Stimulated activated CD4-positive, alpha-beta T cell treated with anti-CD3 and anti-CD28 coated beads, Interleukin-15, amount 100 ng/mL, for 1 hour (primary cell): ENCODE measurements at places on chromosomes 4 and X.

DNA sequence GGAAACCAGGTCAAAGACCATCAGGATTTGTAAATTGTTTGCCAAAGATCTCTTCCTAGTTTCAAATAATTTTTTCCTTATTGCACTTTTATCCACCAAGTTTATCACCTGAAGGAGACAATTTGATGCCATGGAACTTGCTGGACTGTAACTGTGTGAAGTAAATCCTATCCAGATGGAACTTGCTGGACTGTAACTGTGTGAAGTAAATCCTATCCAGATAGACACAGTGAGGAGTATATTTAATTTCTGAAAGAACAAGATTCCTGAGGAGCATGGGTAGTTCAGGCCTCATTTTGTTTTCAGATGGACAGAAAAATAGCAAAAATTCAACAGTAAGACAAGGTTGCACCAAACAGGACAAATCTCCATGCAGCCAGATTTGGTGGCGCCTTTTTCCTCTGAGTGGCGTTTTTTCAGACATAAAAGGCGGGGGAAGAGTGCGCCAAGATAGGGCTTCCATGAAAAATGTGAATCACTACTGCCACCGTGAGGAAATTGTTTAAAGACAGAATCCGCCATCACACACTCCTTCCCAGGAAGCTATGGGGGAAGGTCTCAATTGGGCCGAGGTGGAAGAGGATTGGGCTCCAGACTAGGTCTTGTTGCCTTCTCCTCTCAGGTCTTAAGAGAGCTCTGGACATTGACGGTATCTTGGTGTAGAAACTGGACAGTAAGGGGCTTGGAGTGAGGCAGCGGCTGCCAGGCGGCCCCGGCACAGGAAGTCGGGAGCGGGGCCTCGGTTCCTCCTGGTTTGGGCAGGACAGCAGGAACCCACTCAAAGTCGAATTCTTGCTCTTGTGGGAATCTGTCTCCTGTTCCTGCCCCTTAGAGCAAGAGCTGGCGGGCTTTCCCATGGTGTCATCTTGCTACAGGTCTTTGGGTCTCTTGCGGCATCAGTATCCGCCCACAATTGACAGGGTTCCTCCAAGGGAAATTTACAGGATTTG is 234.7 kb downstream of the OR13H1 start:
- DNase-seq, result no peak

GRCh38 chr4:71194454-71194853 is 144.4 kb upstream of the SLC4A4 start:
- DNase-seq, result no peak

GRCh38 chrX:50442426-50443116 is 28.1 kb downstream of the DGKK start:
- DNase-seq, result no peak

DNA sequence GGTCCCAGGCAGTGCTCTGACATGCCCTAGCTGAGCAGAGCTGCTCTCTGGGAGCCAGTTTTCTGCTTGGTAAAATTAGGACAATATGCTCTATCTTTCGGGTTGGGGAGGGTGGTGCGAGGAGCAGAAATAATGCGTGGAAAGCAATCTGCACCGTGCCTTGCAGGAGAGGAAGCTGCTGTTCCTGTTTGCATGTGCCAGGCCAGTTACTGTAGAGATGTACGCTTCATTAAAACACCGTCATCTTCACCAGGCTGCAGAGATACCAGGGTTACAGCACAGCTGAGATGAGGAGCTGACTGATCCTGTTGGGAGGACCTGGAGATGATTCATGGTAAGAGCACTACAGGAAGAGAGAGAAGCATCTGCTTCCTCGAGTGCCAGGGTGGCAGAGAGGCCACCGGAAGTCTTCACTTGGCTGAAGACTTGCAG is 29.5 kb upstream of the IRF2 start:
- DNase-seq, result no peak

- no peak for DNase-seq
These were observed 11.7 kb downstream of the MTTP start for GRCh38 chr4:99586322-99586721.

DNA sequence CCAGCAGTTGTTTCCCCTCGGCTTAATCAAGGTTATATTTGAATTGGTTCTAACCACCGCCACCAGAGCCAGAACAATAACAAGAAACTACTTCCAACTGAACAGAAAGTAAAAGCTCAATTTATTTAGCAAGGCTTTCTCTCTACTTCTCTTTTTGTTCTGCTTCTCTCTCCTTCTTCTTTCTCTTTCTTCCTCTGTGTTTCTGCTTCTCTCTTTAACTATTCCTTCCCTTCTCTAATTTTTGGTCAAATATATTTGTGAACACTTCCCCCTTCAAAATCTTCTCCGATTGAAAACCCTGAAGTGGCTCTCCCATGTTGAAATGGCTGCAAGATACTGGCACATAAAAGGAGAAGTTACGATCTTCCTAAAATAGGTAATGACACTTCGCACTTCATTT is 1195.9 kb upstream of the PRKX start:
- no peak for DNase-seq

DNA sequence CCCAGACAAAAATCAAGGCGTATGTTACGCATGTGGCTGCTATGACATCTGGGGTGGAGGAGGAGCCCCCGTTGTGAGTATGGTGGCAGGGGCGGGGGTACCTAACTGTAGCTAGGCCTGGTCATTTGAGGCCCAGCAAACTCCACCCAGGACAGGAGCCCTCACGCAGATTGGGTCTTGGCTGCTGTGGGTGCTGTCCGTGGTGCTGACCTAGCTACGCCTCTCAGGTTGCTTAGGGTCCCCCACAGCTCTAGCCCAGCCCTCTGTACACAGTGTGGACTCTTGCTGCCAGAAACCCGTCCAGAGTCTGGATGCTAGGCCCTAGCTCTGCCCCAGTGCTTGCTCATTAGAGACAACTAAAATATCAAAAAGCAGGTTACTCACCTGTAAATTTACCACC is 146.7 kb upstream of the PSAPL1 start:
- no peak for DNase-seq

DNA sequence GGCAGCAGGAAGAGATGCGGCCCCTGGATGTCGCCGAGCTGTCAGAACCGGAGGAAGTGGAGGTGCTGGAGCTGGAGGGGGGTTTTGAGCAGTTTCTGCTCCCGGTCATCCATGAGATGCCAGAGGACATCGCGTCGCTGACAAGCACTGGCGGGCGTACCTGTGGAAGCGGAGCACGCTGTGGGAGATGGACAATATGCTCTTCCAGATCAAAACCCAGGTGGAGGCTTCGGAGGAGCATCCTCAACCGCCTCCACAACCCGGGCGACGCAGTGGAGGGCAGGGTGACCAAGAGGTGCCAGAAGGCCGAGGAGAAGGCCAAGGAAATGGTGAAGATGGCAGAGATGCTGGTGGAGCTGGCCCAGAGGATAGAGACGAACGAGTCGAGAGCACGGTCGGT is 7.6 kb upstream of the CCNQ start:
- no peak for DNase-seq

- DNase-seq, result no peak
These were observed 1993.8 kb downstream of the ARAP2 start for GRCh38 chr4:34250562-34250961.

GRCh38 chrX:52933976-52934703 is 24.2 kb downstream of the FAM156A start:
- no peak for DNase-seq

GRCh38 chr4:121209171-121209570 is 45.0 kb upstream of the TNIP3 start:
- DNase-seq, result no peak

- no peak for DNase-seq
These were observed 4.3 kb upstream of the CYSLTR1 start for GRCh38 chrX:78331708-78332107.

GRCh38 chr4:151665022-151665784 is 95.6 kb downstream of the GATB start:
- no peak for DNase-seq

DNA sequence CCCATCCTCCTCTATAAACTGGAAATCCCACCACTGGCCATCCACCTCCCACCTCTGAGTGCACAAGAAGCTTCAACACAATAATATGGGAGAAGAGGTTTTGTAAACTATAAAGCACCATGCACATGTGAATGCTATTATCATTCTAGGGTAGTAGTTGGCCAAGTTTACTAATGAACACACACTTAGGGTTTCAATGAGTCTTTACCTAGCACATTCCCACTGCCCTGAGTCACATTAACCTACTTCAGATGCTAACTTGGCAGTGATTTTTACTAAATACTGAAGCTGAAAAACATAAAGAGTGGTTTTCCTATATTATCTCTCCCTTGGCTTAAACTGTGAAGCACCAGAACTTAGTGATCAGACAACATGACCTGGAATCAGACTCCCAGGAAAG is 93.9 kb downstream of the SH3KBP1 start:
- DNase-seq, result no peak

GRCh38 chrX:130296743-130297142 is 28.0 kb upstream of the ZNF280C start:
- DNase-seq, result no peak

- no peak for DNase-seq
These were observed 118.7 kb upstream of the ANXA3 start for GRCh38 chr4:78432896-78433295.

- no peak for DNase-seq
These were observed 12.4 kb downstream of the CTSO start for GRCh38 chr4:155941085-155941790.

GRCh38 chrX:13463608-13464007 is 105.8 kb upstream of the EGFL6 start:
- DNase-seq, result no peak

DNA sequence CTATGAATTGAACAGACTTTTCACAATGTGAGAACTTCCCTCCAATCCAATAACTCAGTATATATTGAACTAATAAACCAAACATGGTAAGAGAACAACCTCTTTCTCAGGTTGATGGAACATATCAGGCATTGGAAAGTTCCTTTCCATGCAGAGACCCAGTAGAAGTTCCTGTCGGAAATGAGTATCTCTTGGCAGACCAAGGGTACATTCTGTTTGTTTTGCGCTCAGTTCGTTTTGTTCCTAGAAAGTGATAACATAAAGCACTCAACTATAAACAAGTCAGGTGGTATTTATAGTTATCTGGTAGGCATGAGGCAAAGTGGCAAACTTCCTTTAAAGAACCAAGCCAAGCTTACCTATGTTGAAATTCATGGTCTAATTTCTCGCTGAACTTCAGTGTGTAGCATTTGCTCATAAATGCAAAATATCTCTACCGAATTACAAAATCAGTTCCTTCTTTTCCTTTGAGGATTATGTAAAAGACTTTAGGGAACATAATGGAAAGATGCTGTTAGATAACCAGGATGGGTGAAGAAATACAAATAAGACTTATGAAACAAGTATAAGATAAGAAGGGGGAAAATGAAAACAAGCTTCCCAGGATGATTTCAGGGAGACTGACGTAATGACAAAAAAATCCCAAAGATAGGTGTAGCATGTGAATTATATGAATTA is 120.3 kb downstream of the ARHGAP24 start:
- no peak for DNase-seq

GRCh38 chr4:139794158-139794954 is 128.7 kb downstream of the MGST2 start:
- DNase-seq, result no peak

- no peak for DNase-seq
These were observed 13.0 kb downstream of the DKC1 start for GRCh38 chrX:154775419-154776349.

GRCh38 chr4:183968931-183969330 is 63.8 kb downstream of the STOX2 start:
- DNase-seq, result no peak

GRCh38 chr4:17309567-17310268 is 202.2 kb downstream of the QDPR start:
- DNase-seq, result no peak

DNA sequence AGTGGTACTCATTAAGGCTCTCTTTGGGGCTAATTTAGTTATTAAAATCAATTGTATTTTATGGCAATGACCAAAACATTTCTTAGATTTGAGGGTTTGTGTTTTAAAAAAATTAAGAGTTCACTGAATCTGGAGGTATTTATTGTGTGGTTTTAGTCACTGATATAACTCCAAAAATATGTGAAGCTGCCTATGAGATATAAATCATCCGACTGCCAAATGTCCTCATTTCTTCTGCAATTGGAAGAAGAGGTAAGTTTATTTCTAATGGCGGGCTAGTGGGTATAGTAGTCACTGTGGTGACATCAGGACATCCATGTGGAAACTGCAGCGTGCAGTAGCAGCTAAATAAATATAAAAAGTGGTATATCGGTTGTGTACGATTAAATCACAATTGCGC is 205.5 kb downstream of the MID1 start:
- no peak for DNase-seq
